Suppressor macrophage treated with lipopolysaccharide for 4 hours (primary cell): ENCODE measurements at places on chromosomes 5 and 9.

DNA sequence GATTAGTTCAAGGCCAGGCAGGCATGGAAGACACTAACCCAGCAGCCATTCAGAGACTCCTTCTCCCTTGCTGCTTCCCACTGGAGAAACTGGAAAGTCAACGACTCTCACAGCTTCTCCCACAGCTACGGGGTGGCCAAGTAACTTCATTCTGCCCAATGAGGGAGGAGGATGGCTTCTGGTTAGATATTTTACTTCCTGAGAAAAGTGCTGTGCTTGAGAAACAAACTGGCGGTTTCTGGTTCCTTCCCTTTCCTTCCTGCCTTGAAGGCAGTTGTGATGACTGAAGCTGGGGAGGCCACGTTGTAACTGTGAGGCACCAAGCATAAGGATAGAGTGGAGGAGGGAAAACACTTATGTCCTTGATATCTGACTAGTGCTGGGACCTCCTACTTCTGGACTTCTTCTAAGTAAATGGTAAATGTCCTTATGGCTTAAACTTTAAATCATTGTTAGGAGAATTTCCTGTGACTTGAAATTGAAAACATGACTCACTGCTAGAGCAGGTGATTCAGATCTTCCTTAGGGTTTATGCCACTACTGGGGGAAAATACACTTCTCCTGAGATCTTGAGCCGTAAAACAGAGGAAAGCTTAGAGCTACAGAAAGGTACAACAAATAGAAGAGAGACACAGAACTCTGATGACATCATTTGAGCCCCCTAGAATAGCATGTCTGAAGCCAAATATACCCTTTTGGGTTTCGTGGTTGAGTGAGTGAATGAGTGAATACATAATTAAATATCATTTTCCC lies 3.1 kb upstream of the GNPDA1 start:
- peak; percentile 80 for DNase-seq

DNA sequence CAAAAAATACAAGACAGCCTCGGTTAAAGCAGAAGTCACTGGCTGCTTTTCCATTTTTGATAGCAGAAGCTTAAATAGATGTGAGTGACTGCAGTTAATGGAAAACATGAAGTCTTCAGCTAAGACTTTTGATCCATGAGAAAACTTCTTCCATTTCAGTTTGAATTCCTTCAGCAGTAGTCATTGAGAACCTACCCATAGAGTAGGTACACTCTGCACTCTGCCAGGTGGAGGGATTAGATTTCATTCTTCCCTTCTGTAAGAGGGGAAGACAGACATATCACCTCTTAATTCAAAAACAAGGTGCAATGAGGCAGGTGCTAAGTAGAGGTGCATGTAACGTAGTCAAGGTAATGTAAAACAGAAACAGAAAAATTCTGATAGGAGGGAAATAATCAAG lies 26.7 kb upstream of the XPA start:
- DNase-seq, result no peak

GRCh38 chr5:6680922-6681321 lies 32.3 kb upstream of the TENT4A start:
- no peak for DNase-seq

- DNase-seq, result no peak
Observed at GRCh38 chr5:51479840-51480239, 96.6 kb downstream of the ISL1 start.

GRCh38 chr5:93722588-93722987 lies 18.8 kb downstream of the POU5F2 start:
- DNase-seq, result no peak

GRCh38 chr9:110323818-110324217 lies 13.8 kb downstream of the TXNDC8 start:
- DNase-seq, result no peak

GRCh38 chr9:128497824-128498610 lies 6.5 kb upstream of the GLE1 start:
- no peak for DNase-seq

DNA sequence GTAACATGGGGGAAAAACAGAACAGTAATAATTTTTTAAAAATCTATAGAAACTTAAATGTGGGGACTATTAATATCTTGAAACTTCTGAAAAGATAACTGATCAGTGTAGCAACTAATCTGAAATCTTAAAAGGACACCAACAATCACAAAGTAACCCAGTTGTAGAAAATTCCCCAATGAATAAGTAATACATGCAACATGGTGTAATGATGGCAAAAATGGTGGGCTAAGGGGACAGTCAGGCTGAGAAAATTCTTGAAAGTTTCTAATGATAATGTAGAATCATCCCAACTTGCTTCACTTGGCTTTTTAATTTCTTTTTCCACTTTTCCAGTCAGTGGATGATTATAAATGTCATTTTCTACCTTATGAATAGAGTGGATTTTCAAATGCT lies 5.4 kb downstream of the NFIL3 start:
- no peak for DNase-seq

- no peak for DNase-seq
Observed at GRCh38 chr9:121876255-121876654, 216.9 kb downstream of the TTLL11 start.

DNA sequence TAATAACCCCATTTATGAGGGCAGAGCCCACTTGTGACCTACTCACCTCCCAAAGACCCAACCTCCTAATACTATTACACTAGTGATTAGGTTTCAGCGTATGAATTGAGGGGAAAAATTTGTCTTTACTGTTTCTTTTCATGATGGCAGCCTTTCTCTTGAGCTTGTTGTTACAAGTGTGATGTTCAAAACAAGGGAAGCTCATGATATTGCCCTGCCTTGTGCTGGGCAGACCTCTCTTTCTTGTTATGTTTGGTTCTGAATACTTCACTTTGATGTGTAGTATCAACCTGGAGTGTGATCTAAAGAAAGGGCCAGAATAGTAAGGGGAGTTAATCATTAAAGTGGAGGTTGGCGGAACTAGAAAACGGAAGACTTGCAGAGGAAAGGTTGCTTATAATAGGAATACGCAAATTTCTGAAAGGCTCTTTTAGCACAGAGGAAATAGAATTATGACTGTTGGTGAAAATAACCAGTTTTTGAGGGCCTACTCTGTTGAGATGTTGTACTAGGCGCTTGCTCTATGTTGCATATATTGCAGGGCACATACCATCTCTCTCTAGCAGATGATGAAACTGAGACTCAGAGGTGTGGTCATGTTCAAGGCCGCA lies 68.2 kb downstream of the MELK start:
- DNase-seq, result no peak

DNA sequence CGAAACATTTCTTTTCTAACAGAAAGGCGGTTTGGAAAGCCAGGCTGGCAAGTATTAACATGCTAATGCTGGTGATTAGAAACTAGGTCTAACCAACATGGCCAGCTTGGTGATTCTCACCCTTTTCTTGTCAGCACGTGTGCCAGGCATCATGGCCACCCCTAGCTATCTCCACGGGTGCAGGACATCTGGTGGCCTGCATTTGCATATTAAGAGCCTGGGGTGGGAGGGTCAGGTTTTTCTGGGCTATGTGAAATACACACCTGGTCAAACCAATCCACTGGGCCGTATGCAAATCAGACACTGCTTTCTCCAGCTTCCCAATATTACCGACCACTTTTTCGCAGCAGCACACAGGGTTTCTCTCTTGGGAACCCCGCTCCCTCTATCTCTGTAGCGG lies 612.1 kb downstream of the PTPRD start:
- DNase-seq, result no peak

DNA sequence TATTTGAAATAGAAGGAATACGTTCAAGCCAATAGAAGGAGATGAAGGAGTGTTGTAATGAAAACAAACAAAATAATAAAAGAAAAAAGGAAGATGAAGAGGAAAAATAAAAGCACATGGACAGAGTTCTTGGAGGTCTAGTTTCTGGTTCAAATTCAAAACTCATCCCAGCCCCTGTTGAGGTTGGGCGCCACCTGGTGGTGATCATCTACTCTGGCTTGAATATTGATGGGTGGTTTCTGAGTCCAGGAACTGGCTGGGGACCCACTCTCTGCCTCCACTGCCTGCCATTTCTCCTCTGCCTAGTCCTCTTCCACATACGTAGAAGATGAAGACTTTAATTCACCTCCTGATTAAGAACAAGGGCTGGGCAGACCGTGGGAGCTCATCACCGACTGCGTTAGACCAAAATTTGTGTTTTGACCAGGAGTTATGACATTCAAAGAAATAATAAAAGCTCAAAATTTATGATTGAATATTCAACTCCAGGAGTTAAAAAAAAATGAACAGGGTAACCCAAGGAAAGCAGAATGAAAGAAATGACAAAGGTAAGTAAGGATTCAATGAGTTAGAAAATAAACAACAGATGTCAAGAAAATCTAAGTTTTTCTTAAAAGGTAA lies 99.0 kb upstream of the SLC1A3 start:
- peak; percentile 86 for DNase-seq

DNA sequence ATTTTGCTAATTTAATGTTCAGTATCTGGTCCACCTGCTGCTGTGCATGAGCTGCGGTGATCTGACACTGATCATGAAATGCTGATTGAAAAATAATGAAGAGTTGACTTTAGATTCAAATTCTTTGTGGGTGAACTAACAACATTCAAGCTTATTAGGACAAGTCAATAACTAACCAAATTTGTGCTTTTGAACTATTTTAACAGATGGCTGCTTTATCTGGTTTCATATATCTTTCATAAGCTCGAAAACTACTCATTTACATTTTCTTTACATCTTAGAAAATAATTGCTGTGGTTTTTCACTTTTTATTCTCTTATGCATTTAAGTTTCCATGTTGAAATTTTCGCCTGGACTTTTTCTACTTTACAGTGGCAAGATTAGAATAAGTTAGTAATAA lies 274.8 kb upstream of the CCNG1 start:
- no peak for DNase-seq

GRCh38 chr9:3929345-3930047 lies 370.4 kb downstream of the GLIS3 start:
- no peak for DNase-seq

- DNase-seq, result no peak
Observed at GRCh38 chr9:128051932-128052709, 15.0 kb downstream of the NAIF1 start.

GRCh38 chr5:3214838-3215374 lies 380.7 kb upstream of the IRX1 start:
- no peak for DNase-seq

DNA sequence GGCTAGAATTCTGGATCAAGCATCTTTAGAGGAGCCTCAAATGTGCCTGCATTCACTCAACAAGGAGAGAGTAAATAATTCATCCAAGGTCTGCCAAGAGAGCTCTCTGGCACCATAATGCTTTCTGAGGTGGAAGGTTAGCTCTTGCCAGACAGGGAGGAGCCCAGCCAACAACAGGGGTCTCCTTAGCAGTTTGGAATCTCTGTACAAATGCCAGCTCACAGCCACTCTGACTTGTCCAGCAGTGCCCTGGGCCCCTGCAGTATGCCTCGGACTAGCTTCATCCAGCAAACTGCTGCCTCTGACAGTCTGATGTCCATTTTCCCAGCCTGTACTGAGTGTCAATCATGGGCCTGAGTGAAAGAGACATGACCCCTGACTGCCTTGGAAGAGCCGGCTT lies 127.2 kb upstream of the SLC44A1 start:
- DNase-seq, result no peak

- DNase-seq, result no peak
Observed at GRCh38 chr5:91865915-91866314, 482.8 kb upstream of the ARRDC3 start.

- DNase-seq, result no peak
Observed at GRCh38 chr9:21804331-21804730, 1.9 kb downstream of the MTAP start.

GRCh38 chr5:57955511-57955910 lies 472.9 kb upstream of the ACTBL2 start:
- no peak for DNase-seq

- DNase-seq, result no peak
Observed at GRCh38 chr5:116145416-116145815, 60.6 kb downstream of the COMMD10 start.

- DNase-seq, result peak; percentile 66
Observed at GRCh38 chr9:124863371-124863871, 1.5 kb downstream of the ARPC5L start.

DNA sequence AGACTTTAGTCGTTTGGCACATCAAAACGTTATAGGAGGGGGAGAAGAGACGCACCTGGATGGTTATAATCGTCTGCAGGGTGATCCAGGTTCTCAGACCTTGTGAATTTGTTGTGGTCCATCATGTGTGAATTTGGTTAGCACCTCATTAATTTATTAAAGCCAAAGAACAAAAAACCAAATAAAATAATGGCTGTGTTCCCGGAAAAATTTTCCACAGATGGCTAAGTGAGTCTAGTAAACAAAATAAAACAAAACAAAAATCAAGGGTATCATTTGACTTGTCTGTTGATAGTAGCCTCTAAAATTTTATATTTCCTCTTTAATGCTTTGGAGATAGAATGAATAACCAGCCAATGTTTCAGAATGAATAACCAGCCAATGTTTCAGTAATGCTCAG lies 119.7 kb downstream of the ACTBL2 start:
- no peak for DNase-seq

DNA sequence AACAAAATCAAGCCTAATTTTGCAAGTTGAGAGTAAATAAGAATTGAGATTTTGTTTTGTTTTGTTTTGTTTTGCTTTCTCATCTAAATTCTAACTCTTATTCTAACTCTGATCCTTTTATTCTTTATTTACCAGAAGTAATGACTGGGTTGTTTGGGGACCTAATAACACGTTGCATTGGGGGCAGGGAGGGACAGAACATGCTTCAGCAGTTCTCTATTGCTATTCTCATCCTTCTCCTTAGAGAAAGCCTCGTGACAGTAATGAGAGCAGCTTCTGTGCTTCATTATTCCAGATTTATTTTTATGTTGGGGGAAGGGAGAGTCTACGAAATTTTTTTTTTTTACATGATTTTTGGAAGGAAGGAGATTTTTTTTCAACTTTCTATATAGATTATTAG lies 21.1 kb downstream of the CPEB4 start:
- DNase-seq, result no peak

DNA sequence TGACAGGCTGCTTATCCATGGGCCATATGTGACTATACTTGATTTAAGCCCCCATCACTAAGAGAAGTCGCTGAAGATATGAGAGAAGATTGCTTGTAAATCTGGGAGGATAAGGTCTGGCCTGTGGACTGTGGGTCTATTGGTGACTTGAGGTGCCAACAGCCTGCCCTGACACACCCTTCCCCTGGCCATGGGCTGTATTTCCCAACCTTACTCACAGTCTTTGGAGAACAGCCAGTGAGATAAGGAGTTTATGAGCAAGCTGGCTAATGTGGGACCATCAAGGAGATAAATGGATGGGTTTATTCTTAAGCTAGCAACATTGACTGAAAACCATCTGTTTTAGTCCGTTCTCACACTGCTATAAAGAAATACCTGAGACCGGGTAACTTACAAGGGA lies 231.3 kb downstream of the ZSWIM6 start:
- DNase-seq, result no peak

DNA sequence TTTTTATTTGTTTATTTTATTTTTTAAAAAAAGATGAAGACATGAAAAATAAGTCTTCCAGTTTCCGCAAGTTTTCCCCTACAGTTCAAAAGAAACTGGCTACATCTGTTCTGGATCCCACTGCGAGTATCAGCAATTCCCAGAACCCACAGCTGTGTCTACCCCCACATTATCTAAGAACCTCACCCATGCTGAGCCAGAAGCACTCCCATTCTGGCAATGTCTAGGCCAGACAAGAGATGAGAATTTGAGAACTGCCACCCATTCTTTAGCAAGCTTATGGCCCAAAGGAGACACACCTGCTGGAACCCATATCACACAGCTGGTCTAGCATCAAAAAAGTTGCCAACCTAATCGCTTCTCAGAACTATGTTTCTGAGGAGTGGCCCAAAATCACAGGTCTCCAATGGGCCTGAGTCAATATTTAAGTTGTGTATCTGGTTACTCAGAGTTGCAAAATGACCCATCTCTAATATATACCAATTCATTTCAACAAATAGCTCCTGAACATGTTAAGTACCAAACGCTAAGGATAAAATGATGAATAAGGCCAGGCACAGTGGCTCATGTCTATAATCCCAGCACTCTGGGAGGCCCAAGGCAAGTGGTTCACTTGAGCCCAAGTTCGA lies 27.1 kb downstream of the MTMR12 start:
- no peak for DNase-seq
